Stimulated activated CD8-positive, alpha-beta memory T cell treated with anti-CD3 and anti-CD28 coated beads, Interleukin-4, amount 100 ng/mL, for 1 hour (primary cell): ENCODE measurements at places on chromosomes 3 and 15.

DNA sequence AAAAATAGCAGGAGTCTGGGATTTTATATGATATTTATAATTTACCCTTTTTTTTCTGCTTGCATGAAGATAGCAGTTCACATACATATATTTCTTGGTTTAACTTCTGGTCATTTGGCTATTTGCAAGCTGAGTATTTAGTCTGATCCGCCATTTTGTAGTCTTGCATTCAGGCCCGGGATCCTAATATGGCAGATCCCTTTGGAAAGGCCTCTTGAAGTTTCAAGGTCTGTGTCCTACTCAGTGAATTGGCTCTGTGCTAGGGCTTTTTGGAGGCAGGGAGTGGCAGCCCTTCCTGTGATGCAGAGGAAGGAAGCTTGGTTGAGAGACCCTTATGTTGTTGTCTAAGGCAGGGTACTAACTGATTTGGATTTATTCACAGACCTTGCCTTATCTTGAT, 2.9 kb downstream of the SNRPN start:
- no peak for DNase-seq

GRCh38 chr15:44144184-44144583, 50.9 kb downstream of the FRMD5 start:
- DNase-seq = no peak

GRCh38 chr15:63940966-63941620, 105.2 kb downstream of the DAPK2 start:
- no peak for DNase-seq

DNA sequence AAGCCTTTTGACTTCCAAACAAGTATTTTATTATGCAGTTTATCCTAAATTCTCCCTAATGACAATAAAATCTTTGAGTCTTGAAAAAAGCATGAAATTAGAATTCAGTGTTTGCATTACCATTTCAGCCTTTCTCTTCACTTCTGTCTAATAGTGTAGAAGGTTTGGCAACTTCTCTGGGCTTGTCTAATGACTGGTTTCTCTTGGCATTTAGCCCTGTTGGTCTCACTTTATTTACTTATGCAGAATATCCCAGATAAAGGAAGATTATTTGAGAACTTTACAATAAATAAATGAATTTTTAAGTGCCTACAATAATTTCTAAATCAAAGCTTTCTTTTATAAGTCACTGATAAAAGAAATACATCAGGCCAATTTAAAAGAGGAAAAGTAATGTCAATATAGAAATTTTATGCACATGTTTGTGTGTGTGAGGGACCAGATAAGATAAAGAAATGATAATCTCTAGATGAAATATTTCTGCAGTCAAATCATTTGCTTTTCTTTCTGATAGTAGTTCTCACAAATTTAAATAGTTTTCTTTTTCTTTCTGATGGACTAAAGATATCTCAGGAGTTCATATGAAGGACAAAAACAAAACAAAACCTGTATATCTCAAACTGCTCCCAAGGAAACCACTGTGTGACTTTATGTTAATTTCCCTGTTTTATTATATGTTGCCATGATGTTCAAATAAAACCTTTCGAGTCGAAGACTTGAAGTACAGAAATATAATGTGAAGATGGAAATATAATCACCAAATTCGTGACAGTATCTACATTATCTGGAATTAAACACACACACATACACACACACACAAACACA, 533.1 kb upstream of the CBLB start:
- DNase-seq = no peak

DNA sequence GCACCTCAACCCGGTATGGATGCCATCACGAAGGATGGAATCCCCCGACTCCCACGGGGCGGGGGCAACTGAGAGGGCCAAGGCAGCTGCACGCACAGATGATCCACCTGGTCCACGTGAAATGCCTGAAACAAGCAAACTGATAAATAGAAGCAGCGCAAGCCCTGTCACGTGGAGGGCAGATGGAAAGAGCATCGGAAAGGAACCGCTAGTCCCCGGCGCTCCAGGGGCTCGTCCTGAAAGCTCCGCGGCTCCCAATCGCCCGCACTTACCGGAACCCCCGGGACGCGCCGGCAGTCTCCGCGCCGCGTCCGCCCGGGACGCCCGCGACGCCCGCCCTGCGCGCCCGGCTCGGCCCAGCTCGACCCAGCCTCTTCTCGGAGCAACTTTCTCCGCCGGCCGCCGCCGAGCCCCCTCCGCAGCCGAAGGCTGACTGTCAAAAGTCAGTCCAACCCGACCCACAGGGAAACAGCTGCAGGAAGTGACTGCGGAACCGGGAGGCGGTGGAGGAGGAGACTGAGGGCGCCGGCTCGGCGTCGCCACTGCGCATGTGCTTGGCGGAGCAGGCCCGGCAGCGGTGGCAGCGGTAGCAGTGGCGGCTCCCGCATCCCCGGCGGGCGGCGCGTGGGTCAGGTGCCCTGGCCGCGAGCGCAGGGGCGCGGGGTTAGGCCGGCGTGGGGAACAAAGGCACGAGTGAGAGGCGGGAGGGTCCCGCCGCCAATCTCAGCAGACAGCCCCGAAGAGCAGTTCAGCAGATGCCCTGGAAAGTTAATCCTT, at the start of gene ZMAT3:
Gene ZMAT3, minus strand, starts transcription at position 487 of the 777 bp plus-strand sequence. CDS start 4,057 bp downstream, outside the sequence.
- peak; percentile 73 for DNase-seq

- no peak for DNase-seq
Measured at GRCh38 chr3:45126730-45127129, 19.4 kb downstream of the CDCP1 start.

DNA sequence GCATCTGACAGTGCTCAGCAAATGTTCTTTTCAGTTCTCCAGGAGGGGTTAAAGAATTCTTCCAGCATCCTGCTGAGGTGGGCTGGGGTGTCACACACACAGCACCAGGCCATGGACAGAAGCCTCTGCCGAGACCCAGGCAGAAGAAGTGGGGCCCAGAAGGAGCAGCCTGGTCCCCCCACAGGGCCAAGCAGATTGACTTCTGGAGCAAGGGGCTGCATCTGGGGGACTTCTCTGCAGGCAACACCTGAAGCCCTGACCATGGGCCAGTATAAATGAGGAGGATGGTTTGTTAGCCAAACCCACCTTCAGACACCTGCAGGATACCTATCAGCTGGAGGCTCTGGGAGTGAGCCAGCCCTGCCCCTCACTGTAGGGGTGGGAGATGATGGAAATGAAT, 16.2 kb upstream of the TMEM40 start:
- DNase-seq = no peak

DNA sequence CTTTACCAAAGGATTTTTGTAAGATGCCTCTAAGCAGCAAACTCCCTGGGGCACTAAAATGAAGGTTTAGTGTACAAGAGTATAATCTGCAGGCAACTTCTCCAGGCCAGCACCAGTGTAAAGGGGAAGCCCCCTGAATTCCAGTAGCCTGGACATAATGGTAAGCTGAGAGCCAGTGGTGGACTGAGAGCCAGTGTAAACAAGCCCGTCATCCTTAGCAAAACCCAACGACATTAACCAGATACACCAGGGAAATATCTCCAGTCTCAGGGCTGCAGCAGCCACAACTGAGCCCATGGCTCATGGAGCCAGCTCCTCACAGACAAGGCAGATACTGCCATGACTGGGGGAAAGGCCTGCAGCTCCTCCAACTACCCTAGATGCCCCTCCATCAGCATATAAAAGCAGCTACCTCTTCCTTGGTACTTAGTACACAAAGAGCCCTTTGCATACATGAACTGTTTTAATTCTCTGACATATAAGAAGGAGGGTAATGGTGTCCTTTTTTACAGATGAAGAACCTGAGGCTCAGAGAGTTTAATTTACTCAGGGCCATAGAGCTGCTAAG, 21.7 kb downstream of the PARP16 start:
- no peak for DNase-seq

GRCh38 chr15:73265536-73266153, 103.1 kb downstream of the HCN4 start:
- DNase-seq = peak; percentile 16

- DNase-seq = no peak
Measured at GRCh38 chr15:101526890-101527289, 37.4 kb upstream of the PCSK6 start.

- DNase-seq = no peak
Measured at GRCh38 chr15:91196127-91196526, 96.1 kb downstream of the SV2B start.

- DNase-seq = no peak
Measured at GRCh38 chr15:20643829-20644425, 102.3 kb upstream of the GOLGA6L6 start.

GRCh38 chr3:100209948-100210771, 50.6 kb upstream of the TBC1D23 start:
- no peak for DNase-seq

DNA sequence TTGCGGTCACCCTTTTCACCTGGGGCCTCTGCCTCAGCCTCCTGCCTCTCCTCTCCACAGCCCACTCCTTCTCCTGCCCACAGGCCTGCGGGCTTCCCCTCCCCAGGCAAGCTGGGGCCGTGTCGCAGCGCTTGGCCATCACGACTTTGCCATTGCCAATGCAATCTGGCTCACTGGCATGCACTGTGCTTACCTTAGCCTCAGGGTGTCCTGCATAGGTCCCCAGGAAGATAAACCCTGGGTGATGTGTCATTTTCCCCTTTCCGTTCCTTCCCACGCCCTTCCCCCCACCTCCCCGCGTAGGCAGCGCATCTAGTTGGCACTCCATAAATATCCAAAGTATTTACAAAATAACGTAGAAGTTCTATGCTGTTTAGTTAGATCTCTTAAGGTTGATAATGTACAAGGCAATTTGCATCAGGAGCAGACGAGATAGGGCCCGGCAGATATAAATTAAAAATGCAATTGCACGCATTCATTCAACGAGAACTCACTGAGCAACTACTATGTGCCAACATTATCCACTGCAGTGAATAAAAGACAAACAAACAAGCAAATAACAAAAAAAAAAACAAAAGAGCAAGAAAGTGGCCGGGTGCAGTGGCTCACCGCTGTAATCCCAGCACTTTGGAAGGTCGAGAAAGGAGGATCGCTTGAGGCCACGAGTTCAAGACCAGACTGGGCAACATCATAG, 973 bp upstream of the COPG1 start:
- DNase-seq = no peak

DNA sequence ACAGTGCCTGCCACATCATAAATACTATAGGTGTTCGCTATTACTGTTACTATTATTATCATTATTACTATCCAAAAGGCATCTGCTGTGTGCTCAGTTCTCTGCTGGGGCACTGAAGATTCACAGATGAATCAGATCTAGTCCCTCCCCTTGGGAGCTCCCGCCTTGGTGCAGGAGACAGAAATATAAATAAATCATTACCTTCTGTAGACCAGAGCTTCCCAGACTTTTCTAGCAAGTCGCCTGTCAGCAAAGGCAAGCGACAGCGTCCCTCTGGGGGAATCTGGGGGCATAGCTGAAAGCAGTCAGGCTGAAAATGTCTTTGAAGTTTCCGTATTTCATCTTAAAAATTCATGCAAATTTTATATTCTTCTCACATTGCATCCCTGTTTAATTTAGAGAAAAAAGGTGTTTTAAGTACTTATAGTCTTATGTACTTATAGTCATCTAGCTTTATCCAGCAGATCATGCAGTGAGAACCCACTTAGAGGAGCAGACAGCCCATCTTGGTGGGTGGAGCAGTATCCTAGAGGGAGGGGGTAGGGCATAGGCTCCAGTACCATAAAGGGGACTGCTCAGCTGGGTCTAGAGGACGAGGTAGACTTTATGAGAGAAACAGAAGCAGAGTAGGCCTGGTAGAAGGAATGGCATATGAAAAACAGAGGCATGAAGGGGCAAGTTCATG, 10.4 kb upstream of the BRPF1 start:
- DNase-seq = no peak

- no peak for DNase-seq
Measured at GRCh38 chr3:72694398-72694797, 153.8 kb downstream of the SHQ1 start.

GRCh38 chr15:71575474-71576045, 234.8 kb upstream of the NR2E3 start:
- no peak for DNase-seq

GRCh38 chr3:180408654-180409053, 193.3 kb upstream of the TTC14 start:
- DNase-seq = no peak

- DNase-seq = no peak
Measured at GRCh38 chr3:114234745-114235144, 2.6 kb downstream of the ZNF80 start.

DNA sequence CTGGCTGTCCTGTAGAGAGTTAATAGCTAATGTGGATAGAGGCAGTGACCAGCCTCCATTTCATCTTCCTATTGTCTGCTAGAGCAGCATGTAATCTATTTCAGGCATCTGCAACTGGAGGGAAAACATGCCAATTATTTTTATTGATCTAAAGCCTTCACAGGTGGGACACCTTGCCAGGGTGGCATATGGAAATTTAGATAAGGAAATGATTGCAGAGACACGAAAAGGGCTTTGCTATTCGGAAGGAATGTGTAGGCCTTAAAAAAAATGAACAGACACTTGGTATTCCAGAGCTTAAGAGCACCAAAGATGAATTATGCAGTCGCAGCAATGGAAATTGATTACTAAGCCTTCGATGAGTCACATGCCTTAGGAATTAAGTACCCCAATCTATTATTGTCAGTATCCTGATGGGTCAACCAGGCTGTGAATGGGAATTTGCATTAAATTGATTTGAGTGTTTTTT, 454.7 kb downstream of the SQOR start:
- DNase-seq = no peak

DNA sequence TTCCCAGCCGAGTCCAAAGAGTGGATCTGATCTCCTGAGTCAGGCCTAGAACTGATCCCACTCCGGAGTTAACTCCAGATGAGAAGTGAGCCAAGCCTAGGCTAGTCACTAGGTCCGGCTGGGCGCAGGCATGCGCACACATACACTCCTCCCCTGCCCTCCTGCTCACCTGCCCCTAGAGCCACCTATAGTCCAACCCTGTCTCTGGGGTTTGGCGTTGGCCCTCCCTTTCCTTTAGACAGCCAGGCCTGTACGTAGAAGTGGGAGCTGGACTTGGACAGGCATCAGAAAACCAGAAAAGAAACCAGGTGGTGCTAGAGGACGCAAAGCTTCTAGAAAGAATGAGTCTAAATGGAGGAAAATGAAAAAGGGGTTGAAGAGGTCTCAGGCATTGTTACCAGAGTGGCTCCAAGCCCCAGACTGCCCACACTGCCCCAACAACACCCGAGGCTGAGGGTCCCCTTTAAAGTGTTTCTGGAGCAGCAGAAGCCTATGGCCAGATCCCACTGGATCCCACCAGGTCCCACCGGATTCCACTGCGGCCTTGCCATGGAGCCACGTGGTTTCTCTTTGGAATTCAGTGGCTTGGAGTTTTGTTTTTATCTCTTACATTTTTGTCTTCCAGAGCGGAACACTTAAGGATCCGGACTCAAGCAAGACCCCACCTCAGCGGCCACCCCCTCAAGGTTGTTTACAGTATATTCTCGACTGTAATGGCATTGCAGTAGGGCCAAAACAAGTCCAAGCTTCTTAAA, 24.2 kb upstream of the TIMP4 start:
- DNase-seq = no peak
